ENCODE measurements at places on chromosomes 5 and 9.

- no peak for DNase-seq
Observed at GRCh38 chr5:14063138-14063537, 80.0 kb upstream of the TRIO start.

DNA sequence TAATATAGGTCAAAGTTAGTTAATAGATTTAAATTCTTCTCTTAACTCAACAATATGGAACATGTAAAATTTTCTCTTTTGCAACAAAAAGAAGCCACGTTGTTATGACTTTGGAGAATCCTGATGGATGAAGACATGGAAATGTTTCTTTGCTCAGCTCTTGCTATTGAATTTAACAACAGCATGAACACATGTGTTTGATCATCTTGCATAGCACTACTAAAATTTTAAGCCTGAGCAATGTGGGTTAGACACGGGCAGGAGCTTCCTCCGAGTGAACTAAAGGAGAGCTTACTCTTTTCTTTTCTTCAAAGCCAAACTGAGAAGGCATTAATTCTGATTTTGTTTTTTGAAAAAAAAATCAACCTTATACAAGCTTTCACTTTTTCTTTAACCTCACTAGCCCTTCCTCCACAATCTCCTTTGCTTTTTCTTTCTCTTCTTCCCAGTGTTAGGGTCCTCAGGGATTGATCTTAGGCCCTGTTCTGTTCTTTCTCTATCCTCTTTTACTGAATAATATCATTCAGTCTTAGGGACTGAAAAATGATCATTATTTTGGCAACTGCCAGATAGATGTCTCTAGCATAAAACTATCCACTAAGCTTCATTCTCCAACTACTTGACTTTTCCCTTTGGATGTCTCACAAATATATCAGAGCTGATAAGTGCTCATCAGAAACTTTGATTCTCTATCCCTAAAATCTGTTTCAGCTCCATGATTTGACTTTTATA, 36.9 kb downstream of the ADAMTS19 start:
- no peak for DNase-seq

DNA sequence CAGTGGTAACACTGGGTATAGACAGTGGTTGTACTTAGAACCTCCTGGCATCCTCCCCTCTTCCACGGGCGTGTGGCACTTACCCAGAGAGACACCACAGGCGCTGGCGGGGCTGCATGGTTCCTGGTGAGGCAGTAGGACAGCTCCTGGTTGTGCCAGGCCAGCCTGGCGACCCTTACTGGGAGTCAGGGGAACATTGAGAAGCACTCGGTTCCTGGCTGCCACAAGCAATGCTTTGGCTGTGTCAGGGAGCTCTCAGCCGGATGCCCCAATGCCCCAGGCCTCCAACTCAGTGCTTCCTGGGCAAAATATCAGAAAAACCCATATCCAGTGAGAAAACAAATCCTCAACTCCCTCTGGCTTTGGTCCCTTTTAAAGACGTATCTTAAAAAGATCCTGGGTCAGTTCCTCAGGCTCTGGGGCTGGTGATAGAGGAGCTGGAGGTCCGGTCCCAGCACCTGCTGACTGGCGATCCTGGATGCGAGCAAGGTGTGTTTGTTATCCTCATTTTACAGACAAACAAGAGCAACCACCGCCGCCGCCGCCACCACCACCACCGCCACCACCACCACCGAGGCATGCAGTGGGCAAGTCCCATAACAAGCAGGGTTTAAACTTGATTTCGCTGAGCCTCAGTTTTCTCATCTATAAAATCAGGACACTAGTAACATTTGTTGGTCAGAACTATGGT, 4.2 kb downstream of the NKX2-5 start:
- no peak for DNase-seq

DNA sequence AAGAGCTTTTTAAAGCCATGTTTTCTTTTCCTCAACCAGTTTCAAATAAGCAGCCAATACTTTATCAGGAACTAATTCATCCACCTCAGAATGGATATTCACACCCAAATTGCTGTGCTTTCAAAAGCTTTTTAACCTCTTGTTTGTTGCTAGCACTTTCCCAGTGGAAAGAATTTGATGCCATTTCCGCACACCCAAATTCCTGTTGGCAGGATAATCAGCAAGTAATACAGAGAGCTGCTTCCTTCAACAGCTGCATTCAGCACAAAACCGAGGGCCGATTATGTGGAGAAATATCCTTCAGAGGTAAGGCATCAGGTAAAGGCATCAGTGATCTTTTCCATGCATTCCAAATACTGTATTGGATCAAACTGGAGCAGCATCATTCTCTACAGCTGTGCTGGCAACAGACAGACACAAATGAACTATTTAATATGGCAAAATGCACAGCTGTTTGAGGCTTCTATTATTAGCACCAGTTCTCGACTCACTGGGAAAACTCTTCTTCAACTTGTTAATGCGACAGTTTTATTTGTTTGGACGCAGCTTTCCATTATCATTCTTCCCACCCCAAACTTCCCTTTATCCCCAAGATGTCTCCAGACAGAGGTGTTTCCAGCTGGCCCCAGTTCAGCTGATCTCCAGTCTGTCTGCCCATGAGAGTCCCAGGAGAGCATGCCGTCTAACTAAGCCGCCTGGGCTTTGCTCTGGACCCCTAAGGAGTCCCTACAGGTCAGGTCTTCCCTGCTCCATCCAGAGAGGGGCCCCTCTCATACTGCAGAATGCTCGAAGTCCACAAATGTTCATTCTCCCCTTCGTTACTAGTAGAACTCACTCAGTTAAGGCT, 22.2 kb upstream of the MGAT1 start:
- DNase-seq = no peak

DNA sequence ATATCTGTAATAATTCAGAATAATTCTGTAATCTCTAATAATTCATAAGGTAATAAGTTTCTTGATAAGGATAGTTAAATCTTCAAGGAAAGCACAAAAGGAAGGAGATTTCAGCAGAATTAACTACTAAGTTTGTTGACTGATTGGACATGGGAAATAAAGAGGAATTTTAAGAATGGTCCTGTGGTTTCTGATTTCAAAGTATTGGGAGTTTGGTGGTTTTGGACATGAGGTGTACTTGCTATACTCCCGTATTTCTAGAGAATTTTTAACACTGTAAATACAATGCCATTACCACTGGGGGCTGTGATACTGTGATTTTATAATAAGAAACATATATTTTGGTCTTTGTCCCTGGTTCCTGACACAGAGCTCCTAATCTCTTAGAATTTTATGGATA, 123.9 kb downstream of the UNC13B start:
- DNase-seq = no peak

DNA sequence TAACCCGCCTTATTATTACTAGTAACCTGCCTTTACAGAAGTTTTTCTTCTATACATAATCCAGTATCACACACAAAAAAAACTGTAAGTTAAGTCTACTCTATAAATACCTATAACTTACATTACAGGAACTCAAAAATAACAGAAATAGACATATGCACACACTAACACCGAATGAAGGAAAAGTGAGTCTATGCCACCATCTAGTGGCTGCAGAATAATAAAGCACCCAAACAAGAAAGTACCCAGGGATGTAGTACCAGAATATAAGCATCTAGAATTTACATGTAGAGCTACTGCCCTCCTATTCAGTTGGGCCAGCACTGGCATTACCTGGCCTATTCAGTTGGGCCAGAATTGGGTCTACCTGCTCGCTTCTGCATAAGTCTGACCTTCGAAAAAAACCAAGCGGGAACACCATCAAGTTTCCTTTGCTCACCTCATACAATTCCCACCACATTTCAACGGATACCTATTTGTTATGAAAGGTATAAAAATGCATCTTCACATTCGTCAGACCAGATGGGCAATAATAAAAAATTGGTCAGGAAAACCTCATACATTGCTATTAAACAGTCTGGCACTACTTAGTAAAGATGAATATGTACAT, 4.0 kb upstream of the NIPSNAP3A start:
- no peak for DNase-seq

- no peak for DNase-seq
Observed at GRCh38 chr5:159458217-159458711, 128.0 kb upstream of the IL12B start.

GRCh38 chr5:144196612-144197011, 25.9 kb downstream of the KCTD16 start:
- no peak for DNase-seq

GRCh38 chr5:170757182-170757601, 26.3 kb upstream of the GABRP start:
- no peak for DNase-seq

DNA sequence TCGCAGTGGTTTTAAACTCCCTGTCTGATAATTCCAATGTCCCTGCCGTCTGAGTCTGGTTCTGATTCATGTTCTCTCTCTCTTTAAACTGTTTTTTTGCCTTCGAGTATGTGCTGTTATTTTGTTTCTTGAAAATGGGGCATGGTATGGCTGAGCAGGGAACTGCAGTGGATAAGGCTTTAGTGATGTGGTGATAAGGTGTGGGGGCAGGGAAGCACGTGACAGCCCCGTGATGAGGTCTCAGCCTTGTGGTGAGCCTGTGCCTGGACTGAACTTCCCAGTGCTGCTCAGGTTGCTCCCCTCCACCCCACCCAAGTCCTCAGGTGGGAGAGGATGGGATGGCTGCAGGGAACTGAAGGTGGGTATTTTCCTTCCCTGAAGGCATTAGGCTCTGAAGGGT, 5.5 kb upstream of the ZNF354B start:
- no peak for DNase-seq

- peak; percentile 33 for DNase-seq
Observed at GRCh38 chr5:124583469-124584350, 162.7 kb downstream of the ZNF608 start.

DNA sequence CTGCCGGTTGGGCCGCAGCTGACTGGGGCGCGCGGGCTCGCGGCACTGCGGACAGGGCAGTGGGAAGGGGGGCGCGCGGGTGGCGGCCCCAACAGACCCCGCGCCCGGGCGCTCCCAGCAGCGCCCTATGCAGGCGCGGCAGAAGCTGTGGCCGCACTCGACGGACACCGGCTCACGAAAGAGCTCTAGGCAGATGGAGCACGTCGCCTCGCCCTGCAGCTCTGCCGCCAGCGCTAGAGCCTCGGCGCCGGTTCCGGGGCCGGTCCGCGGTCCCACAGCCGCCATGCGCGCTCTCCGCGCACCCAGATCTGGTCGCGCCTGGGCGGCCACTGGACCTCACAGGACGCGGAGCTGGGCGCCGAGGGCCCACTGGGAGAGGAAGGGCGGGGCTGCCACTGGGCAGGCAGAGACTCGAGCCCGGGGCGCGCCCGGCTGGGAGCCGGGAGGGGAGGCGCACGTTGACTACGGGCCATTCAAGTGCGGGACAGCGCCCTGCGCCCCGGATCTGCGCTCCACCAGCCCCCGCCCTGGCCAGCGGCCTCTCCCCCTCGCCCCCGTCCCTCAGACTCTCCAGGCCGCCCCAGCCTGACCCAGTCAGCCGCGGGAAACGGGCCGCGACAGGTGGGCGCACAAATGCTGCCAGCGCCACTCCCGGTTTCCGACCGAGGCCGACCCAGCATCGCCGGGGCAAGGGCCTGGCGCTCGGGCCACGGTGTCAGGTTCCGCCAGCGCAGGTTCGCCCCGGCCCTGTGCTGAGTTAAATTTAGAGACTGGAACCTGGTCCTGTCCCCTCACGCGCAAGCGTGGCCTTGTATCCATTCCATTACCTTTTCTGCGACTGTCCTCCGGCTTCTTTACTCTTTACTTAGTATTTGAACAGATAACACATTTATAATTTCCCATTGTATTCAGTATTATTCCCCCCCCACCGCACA, at the start of gene TRIM7:
Gene TRIM7 (minus strand): TSS at position 371 of the 935 bp plus-strand sequence. CDS start 86 bp downstream, at position 285.
- no peak for DNase-seq

DNA sequence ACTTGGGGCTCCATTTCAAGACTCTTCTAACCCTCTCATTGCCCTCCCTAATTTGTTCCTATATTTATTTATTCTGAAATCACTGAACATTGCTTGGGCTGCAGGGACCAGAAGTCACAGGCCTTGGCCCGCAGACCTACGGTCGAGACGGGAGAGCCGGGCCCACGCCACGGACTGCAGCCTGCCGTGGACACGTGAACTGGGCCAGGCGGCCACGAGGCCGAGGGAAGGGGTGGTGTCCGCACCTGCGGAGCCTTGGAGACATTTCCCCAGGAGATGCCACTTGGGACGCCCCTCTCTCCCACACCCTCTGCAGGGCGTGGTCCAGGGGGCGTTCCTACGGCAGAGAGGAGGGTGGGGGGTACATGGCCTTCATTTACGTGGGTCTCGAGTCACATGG, 463.9 kb downstream of the ICE1 start:
- DNase-seq = no peak

GRCh38 chr5:177132136-177133095, 1.2 kb upstream of the NSD1 start:
- DNase-seq = no peak

GRCh38 chr9:70539526-70539925, 125.1 kb upstream of the KLF9 start:
- no peak for DNase-seq

DNA sequence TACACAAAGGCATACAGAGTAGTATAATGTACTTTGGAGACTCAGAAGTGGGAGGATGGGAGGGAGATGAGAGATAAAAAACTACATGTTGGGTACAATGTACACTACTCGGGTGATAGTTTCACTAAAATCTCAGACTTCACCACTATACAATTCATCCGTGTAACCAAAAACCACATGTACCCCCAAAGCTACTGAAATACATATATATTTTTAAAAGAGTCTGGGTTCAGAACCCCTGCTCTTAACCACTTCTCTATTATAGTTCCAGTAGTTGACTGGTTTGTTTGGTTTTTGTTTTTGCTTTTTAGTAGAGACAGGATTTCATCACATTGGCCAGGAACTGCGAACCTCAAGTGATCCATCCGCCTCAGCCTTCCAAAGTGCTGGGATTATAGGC, 22.6 kb downstream of the SGTB start:
- no peak for DNase-seq

GRCh38 chr5:175921061-175921730, 46.9 kb downstream of the THOC3 start:
- no peak for DNase-seq

DNA sequence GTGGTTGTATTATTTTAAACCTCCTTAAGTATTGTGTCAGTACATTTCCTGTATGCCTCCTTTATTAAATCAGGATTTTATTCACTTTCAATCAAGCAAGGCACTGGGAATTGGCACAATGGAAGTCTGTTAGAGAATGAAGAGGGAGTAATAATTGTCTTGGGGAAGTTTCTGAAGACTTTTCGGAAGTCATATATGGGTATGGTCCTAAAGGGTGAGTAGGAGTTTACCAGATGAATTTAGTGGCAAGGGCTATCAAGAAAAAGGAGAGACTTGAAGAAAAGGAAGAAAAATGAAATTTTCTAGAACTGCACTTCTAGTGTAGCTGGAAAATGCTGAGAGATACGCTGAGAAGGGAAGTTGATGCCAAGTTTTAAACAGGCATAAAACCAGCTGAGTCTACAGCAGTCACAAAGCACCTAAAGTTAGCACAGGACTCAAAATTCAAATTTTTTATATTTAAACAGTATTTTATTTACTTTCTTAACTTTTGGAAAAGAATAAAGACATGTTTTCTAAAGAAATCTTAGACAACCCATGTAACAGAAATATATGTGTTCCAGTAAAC, 184.9 kb downstream of the SMC2 start:
- DNase-seq = no peak

GRCh38 chr9:86246752-86247161, 12.7 kb downstream of the C9orf153 start:
- DNase-seq = no peak

- no peak for DNase-seq
Observed at GRCh38 chr9:88538311-88539085, 3.5 kb downstream of the NXNL2 start.

Data from GM12891 (cell line).